ENCODE measurements at places on chromosomes 7 and 10.
A peak's percentile ranks its signal among the peaks of the same experiment; 100 is the strongest.

GRCh38 chr7:120502132-120502531, 229.2 kb downstream of the KCND2 start:
- no peak for DNase-seq

DNA sequence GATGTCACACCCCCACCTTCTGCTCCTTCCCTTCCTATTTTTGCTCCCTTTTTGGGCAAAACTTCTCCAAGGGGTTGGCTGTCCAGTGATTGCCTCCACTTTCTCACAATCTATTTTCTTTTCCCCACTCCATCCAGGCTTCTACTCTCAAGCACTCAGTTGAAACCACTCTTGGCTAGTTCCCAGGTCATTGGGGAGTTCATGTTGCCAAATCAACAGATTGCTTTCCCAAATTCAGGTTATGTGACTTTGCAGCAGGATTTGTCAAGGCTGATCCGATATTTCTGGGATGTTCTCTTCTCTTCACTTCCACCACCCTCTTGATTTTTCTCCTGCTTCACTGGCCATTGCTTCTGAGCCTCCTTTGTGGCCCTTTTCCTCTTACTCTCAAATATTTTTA, 258.7 kb upstream of the SLC26A5 start:
- no peak for DNase-seq

GRCh38 chr10:91680487-91680886, 47.6 kb upstream of the PPP1R3C start:
- DNase-seq = no peak

GRCh38 chr7:80053124-80053523, 81.5 kb upstream of the GNAI1 start:
- no peak for DNase-seq

GRCh38 chr7:80935991-80936780, 17.3 kb upstream of the SEMA3C start:
- no peak for DNase-seq

- DNase-seq = no peak
These were observed 39.3 kb downstream of the INSYN2A start for GRCh38 chr10:127157089-127157488.

DNA sequence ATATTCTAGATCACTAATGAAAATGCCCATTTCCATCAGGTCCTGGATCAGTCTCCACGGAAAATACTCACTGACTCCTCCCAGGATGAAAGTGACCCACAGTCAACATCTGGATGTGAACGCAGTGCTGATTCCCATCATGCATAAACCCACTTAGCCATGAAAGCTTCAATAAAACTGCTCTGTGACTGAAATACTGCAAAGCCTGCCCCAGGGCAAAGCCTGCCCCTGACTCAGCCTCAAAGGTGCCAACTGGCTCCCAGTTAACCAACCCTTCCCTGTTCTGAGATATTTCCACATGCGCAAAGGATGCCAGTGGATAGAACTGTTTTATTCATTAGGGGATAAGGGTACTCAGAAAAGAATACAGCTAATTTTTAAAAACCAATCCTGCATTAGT, 24.0 kb downstream of the OSBPL3 start:
- no peak for DNase-seq

GRCh38 chr10:100980711-100981110, 6.6 kb downstream of the MRPL43 start:
- no peak for DNase-seq

- peak; percentile 86 for DNase-seq
These were observed at the start of the genes TUBGCP2 and ZNF511 for GRCh38 chr10:133308421-133309099. TUBGCP2 (minus strand) TSS chr10:133308872; CDS start chr10:133302941, 5,931 bp downstream. ZNF511 (plus strand) TSS chr10:133308914; CDS start chr10:133308944, 30 bp downstream.

- DNase-seq = no peak
These were observed 29.2 kb upstream of the ZNRF2 start for GRCh38 chr7:30255064-30255769.

DNA sequence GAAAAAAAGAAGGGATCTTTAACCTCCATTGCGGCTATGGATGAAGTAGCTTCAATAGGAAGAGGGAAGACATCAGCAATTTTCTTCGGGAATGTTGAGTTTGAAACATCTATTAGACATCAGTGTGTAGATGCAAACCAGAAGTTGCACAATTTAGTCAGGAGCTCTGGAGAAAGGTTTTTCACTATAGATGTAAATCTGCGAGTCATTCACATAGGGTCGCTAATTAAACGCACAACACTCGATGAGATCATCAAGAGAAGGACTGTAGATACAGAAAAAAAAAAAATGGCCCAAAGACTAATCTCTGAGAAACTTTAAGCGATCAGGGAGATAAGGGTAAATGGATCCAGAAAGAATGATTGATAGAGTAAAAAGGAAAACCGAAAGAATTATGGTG, 61.7 kb upstream of the TES start:
- DNase-seq = no peak

- no peak for DNase-seq
These were observed 5.2 kb upstream of the BTBD16 start for GRCh38 chr10:122265896-122266295.

GRCh38 chr7:37076668-37077067, 352.4 kb upstream of the AOAH start:
- no peak for DNase-seq

DNA sequence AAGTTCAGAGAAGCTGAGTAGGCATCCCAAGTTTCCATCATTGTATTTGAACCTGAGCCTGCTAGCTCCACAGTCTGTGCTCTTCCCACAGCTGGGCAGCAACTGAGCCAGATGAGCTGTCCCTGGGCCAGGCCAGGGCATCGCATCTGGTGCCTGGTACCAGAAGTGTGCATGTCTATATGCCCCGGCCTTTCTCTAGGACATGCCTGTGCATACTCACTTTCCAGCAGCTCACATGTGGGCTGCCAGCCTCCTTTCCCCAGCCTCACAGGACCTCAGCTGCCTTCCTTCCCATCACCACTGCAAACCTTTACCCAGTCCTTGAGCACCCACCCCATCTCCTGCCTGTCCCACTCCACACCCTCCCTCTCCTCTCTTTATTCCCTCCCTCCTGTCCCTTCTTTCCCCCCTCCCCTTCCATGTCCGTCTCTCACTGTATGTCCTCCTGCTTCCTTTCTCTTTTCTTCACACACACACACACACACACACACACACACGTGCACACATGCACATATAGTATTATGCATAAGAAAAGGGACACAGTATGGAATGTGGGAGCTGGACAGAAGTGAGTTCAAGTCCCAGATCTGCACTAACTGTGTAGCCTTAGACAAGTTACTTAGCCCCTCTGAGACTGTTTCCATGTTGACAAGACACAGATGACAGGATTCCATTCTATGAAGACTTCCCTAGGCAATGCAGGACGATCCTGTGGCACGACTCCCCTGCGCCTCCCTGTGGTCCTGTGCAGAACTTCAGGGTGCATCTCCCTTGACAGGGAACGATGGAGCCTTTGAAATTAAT, 10.9 kb downstream of the CDHR1 start:
- peak; percentile 58 for DNase-seq

DNA sequence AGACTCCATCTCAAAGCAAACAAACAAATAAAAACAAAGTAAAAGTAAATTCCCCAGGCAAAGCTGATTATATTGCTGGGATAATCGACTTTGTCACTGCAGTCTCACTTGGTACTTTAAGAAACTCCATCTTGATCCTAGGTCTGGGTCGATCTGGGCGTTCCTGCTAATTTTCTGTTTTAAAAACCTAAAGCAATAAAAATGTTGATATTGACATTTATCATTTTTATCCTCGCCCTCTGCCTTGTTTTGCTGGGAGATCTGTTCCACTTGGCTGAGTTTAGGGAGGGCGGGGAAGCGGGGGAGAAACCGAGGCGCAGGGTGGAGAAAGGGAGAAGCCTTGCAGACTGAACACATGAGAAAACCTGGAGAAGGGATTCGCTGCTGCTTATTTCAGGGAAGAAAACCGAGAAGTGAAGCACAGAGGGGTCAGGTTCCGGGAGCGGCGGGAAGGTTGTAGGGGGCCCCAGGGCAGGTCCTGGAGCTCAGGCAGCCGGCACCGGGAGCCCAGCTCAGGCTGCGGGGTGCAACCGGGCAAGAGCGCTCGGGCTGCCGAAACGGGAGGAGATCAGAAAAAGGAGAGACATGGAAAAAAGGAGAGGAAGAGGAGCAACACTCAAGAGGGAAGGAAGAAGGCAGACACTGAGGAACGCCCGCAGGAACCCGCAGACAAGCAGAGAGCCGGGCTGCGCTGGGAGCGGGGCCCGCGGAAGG, 27.3 kb upstream of the KMT2C start:
- DNase-seq = no peak

Data from activated naive CD4-positive, alpha-beta T cell (primary cell).